AG09309 (cell line): ENCODE measurements at places on chromosomes 1 and 21.

DNA sequence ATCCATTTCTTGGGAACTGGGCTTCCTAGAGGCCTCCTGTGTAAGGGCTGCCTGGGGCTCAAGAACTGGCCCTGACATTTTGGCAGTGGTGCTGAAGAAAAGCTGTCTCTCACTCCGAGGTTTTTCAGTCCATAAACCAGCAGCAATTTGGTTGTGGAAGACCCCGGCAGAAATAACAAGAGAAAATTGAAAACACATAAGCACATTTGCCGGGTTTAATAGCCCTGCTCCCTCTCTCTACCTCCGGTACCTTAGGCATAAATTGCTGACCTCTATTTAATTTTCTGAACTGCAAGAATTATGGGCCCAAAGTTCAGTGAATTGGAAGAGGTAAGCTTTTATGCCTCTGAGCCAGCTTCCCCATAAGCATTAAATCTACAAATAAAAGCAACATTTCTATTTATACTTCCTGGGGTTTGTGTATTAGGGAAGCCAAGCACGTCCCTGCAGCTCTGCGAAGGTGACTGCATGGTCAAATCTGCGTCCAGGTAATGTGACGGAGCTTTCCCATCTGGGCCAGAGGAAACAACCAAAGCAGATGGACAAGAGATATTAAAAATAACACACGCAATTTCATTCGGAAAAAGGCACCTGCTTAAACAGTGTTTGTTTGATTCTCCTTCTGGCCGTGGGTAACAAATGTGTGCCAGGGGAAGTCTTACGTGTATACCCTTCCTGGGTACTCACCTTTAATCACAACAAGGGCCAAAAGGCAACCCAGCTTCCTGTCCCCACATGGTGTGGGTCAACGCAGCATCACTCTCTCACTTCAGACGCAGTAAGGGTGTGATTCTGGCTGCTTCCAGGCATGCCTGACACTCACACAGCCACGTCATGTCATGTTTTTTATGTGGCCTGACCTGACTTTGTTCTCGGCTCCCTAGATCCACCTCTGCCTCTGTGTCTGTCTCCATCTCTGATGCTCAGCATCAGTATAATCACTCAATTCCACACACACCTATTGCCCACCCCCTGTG lies 69.2 kb downstream of the PAPPA2 start:
- DNase-seq, result no peak

- DNase-seq, result no peak
Measured at GRCh38 chr1:66350001-66350547, 183.9 kb upstream of the SGIP1 start.

GRCh38 chr1:117534995-117535467 lies 70.8 kb upstream of the TENT5C start:
- peak; percentile 46 for DNase-seq

- DNase-seq, result no peak
Measured at GRCh38 chr1:116126281-116126680, 15.1 kb downstream of the MAB21L3 start.

GRCh38 chr1:200610846-200611245 lies 9.7 kb downstream of the KIF14 start:
- DNase-seq, result no peak

- DNase-seq, result no peak
Measured at GRCh38 chr1:72892461-72892860, 610.1 kb upstream of the NEGR1 start.

- DNase-seq, result no peak
Measured at GRCh38 chr1:7329868-7330615, 441.1 kb upstream of the VAMP3 start.

DNA sequence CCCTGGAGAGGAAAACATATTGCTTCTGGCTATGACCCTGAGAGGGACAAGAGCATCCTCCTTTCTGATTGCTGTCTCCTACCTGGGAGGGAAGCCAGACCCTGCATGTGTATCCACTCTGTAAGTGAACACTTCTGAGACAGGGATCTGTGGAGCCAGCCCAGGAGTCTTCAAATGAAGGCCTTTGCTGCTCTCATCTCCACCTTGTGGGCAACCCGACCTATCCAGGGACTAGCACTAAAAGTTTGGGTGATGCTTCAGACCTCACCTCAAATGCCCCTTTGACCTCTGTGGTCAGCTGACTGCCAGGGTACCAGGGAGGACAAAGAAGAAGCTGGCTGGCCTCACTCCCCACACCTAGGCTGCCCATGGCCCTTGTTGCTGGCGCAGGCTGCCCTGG lies 64.7 kb downstream of the KCND3 start:
- no peak for DNase-seq

- DNase-seq, result no peak
Measured at GRCh38 chr1:36612881-36613280, 130.2 kb upstream of the CSF3R start.

- DNase-seq, result no peak
Measured at GRCh38 chr1:113793878-113794834, 18.1 kb downstream of the RSBN1 start.

- no peak for DNase-seq
Measured at GRCh38 chr1:7150724-7151280, 365.5 kb downstream of the CAMTA1 start.

DNA sequence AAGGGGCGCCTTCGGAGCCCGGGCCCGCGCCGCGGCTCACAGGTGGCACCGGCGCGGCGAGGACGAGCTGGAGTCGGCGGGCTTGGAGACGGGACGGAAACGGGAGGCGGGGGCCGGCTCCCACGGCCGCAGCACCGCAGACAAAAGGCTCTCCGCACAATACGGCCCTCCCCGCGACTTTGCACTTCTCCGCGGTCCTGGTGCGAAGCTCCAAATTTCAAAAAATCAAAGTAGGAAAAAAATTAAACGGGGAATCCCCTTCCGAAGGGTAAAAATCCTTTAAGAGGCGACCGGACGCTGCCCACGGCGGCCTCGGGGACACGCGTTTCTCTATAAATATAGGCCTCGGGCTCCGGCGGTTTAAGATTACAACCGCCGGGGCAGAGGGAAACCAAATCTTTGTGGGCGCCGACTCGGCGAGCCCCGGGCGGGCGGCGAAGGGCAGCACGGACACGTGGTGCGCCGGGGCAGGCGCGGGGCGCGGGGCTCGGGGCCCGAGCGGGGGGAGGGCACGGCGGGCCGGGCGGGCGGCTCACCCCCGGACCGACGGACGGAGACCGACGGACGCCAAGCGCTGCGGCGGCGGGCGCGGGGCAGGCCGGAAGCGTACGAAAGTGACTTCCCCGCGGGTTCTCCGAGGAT lies 453 bp downstream of the PABPC4 start:
- DNase-seq, result no peak
